T-helper 22 cell (primary cell): ENCODE measurements at places on chromosomes 12 and 14.

DNA sequence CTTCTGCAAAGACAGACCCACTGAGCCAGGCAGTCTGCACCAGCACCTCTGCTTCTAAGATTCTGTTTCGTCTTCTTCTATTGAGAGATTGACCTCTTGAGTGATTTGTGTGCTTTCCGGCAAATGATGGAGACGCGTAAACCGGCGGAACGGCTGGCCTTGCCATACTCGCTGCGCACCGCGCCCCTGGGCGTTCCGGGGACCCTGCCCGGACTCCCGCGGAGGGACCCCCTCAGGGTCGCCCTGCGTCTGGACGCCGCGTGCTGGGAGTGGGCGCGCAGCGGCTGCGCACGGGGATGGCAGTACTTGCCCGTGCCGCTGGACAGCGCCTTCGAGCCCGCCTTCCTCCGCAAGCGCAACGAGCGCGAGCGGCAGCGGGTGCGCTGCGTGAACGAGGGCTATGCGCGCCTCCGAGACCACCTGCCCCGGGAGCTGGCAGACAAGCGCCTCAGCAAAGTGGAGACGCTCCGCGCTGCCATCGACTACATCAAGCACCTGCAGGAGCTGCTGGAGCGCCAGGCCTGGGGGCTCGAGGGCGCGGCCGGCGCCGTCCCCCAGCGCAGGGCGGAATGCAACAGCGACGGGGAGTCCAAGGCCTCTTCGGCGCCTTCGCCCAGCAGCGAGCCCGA lies 703 bp downstream of the ASCL4 start:
- no peak for DNase-seq

- no peak for DNase-seq
These were observed 46.9 kb downstream of the EID3 start for GRCh38 chr12:104350211-104351056.

- no peak for DNase-seq
These were observed 3.3 kb downstream of the PARP11 start for GRCh38 chr12:3869865-3870264.

- DNase-seq = no peak
These were observed 44.6 kb downstream of the SFSWAP start for GRCh38 chr12:131755305-131756113.

DNA sequence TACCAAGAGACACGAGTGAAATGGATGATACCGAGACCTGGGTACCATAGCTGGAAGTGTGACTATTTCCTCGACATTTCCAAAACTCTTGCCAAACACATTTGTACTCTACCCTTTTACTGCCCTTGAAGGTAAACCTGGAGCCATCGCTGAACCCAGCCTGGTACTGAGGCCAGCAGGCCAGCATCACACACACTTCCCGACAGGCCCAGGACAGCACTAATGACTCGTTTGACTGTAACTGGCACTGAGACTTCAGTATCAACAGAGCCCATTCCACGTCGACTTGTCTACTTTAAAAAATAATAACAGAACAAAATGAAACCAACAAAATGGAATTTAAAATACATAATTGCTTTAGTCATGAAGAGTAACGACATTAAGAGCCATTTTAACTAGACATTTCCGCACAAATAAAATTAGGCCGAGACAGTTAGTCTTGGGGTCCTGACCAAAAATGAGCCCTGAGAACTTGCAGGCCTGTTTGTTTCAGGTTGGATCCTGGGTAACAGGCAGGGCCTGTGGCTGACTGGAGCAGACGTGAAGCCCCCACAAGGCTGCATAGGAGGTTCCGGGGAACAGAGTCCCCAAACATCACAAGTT lies 94.3 kb downstream of the RIMBP2 start:
- no peak for DNase-seq

GRCh38 chr14:61526405-61527312 lies 168.7 kb upstream of the HIF1A start:
- DNase-seq = no peak

DNA sequence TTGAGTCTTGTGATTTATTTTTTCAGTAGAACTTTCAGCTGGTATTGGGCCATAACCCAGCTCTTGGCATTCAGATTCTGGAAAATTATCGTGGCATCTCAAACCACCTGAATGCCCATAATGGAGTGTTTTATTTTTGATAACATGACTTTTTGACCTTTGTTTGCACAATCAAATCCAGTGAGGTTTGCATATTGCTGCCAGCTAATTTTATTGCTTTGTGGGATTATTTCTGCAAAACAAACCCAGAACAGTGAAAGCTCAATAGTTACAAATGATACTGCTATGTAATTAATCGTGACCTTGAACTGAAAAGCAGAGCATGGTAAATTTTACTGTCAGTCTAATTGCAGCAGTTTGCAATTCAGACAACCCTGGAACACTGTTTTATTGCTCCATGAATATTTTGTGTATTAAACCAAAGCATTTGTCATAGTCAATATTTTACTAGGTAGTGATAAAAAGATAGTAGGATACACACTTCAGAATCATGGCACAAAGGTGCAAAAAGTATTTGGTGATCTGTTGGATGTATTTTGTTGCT lies 255.2 kb upstream of the NAV3 start:
- DNase-seq = no peak

DNA sequence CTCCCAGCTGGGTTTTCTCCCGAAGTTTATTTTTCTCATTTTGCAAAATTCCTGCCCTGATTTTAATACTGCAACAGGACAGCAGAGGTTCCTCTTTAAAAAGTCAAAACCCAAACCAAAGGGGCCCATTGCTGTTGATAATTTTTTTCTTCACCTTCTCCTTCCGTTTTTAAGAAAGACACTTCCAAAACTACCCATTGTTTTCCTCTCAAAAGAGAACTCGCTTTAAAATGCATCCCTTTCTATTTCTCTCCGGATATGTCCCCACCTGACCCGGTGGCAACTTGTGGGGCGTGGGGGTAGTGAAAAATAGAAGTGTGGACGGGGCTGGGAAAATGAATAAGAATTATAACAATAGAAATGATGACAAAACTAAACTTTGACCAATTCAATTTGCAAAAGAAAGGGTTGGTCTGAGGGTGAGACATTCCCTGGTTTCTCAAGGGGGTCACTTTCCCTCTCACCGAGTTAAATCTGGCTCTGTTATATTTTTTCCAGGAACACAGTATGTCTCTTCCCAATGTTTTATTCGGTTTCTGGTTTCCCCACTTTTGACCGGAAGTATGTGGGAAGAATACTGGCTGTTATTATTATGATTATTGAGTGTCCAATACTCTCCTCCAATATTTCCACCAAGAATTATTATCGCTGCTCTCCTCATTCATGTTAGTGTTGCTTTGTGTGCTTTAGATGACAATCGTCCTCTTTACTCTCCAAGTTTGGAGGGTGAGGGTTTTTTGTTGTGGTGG lies 4.1 kb upstream of the TBX5 start:
- no peak for DNase-seq

GRCh38 chr14:64059454-64060198 lies 206.8 kb downstream of the SYNE2 start:
- no peak for DNase-seq

DNA sequence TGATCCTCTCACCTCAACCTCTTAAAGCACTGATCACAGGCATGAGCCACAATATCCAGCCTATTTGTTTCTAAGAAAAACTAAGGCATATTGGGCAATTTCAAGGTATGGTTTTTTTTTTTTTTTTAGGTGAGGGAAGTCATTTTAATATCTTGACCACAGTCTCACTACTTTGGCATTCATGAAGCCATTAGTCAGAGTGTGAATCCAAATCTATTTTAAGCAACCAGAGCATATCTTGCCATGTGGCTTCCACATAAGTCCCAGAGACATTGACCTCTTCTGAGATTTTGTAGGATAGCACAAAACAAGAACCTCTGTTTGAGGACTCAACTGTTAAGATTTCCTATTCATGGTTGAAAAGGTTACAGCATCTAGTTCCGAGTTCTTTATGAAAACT lies 130.3 kb upstream of the RBM19 start:
- DNase-seq = no peak

DNA sequence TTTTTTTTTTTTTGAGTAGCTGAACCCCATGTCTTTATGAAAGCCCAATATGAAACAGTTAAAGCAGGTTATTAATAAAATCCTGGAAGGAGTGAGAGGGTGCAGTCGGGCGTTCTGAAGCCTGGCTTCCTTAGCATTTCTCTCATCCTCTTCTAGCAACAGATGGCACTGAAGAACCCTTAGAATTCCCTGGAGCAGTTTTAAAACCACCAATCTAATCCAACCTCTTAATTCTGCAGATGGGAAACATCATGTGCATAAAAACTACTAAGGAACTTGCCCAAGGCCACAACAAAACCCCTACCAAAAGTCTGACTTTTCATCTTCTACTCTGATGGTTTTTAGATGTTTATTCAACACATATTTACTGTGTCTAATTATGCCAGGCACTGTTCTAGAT lies 25.2 kb downstream of the PRDM4 start:
- no peak for DNase-seq

DNA sequence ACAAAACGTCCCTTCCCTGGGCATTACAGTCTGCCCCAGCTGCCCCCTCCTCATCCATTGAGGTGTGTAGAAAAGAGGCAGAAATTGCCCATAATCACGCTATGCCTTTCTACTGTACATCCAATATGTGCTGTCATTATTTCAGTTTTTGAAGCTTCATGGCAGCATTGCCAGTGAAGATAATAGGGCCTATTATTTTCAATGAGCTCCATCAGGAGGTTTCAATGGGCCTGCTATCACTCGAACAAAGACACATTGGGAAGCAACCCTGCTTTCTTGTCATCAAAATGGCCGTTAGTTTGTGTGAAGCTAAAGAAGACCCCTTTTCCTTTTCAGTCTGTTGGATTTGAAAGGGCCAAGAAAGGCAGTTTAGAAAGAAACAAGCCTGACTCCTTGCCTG lies 653.8 kb downstream of the NOVA1 start:
- no peak for DNase-seq

GRCh38 chr12:91057368-91058165 lies at the start of gene KERA:
Gene KERA, minus strand, starts transcription at chr12:91058024. Its CDS starts 1,743 bp downstream, at chr12:91056281.
- DNase-seq = no peak

DNA sequence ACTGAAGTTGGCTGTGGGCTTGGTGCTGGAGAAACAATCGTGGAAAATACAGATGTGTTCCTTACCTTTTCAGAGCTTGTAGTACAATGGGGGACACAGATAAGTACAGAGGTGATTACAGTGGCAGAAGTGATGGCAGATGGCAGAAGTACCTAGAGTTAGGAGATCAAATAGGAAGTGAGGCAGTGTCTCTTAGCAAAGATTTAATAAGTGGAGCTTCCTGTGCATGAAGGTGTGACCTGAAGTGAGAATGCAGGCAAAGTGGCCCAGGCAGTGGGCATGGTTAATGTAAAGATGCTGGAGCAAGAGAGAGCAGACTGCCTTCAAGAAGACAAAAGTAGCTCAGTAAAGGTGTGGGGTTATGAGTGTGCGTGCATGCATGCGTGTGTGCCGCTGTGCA lies 16.0 kb downstream of the LRRK2 start:
- no peak for DNase-seq

GRCh38 chr14:94303111-94303510 lies 10.0 kb upstream of the SERPINA10 start:
- no peak for DNase-seq

DNA sequence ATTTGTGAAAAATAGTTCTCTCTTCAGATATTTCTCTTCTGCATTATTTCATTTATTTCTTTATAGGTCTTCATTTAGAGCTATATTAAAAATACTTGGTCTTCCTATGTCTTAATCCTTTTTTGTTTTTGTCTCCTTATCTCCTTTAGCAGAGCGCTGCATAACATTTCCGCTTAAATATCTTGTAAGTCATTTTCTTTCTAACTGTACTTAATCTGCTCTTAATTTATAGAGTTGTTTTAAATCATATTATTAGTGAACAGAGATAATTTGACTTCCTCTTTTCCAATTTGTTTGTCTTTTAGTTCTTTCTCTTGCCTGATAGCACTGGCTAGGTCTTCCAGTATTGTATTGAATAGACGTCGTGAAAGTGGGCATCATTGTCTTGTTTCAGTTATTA lies 18.0 kb downstream of the LUM start:
- no peak for DNase-seq

DNA sequence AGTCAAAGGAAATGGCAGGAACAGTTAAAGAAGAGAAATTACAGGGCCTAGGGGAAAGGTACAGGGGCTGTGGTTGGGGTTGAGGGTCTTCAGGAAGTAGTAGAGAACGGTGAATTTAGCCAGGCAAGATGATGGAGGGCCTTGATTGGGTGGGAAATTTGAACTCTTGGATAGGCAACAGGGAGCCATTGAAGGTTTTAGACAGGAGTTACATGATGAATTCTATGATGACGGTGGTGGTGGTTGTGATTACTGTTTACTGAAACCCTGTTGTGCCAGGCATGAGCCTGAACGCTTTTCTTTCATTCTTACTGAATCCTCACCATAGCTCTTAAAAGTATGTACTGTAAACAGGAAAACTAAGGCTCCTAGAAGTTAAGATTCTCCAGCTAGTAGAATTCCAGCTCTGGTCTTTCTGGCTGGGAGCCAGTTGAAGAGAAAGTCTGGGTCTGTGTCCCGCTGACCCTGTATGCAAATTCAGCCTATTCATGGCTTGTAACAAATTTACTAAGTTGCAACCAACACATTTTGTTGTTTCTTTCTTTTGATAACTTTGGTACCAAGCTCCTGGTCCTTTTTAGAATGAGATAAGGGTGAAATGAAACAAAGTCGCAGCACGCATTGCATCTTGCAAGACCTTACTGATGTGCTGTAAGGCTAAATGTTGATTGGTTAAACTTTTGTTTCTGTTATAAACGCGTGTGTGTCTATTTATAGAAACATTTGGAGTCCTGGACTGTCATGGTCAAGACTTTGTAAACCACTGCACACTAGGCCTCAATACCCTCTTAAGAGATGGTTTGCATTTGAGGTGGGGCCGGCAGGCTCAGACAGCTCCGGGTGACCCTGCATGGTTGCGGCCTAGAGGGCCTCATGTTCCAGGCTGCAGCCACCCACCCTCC lies 6.0 kb downstream of the ORAI1 start:
- DNase-seq = no peak

DNA sequence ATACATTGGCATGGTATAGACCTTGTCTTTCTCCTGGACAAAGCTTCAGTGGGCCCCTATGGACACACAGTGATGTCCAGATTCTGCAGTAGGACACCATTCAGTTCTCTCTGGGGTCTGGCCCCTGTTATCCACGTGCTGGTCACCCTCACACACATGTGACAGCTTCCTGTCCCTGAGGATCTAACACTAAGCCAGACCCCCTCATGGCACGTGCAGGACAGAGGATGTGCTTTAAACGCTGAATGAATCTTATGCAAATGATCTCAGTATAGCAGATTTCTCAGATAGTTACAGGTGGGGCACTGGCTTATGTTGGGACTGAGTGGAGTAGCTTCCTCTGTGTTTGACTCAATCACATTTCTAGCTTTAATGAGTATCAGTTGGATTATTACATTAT lies 33.7 kb downstream of the SLC24A4 start:
- DNase-seq = no peak

DNA sequence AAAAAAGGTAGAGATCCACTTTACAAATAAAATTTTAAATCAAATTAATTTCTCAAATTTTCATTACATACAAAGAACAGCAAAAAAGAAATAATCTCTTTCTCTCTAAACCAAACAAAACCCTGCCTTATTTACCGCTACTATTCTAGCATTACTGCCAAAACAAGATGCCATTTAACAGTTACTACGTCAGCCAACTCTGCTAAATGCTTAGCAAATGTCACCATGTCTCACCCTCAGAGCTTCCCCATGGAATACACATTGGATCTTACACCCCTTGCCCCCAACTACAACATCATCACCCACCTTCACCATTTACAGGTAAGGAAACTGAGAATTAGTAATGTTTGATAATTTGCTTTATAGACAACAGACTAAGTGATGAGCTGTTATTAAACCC lies 23.0 kb upstream of the NR2C1 start:
- DNase-seq = no peak

- no peak for DNase-seq
These were observed 42.6 kb downstream of the DLK1 start for GRCh38 chr14:100769035-100769939.

- no peak for DNase-seq
These were observed 296.1 kb downstream of the RERGL start for GRCh38 chr12:17793854-17794253.
